DMS79 (cell line): ENCODE measurements at places on chromosomes 5 and 9.

- peak; percentile 37 for DNase-seq
Measured at GRCh38 chr9:2242831-2243330, 227.7 kb downstream of the SMARCA2 start.

DNA sequence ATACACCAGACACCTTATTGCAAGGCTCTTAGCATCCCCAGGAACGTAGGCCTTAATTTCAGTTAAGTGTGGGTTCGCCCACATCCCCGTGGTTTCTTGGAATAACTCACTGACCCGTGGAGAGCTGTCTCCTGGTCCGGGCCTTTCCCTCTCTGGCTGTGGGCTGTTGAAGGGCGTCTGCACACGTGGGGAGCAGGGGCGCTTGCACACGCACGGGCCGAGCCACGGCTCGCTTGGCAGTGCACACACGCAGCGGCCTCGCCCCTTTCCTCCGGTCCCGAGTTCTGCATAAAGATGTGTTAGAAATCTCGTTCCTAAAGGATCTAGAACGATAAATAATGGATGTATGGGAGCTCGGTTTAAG is 141.9 kb downstream of the PBX3 start:
- no peak for DNase-seq

DNA sequence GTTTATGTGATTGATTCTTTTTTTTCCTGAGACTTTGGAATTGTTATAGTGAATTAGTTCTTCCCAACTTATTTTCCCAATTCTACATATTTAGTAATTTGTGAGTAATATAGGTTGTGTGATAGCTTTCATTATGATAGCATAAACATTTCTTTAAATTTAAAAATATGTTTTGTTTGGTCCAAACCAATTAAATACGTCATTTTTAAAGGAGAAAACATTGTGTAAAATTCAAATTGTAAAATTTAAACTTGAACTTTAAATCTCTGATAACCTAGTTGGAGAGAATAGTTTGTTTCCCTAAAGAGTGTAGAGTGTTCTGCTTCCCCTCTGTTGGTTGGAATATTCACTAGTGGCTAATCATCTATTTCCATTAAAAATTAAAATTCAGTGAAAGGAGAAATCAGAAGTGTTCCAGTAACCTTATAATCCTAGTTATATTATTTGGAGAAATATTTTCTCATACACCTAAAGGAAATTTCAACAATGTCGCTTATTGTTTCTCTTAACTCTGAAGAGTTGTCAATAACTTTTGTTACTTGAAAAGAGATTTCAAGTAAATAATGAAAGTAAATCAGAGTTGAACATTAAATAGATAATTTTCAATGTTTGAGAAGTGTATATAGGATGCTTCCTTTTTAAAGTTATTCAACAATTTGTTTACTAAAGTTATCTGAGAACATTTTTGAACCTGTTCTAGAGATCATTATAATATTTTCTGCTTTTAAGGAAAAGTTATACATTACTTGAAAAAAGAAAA is 2.9 kb downstream of the NIPBL start:
- no peak for DNase-seq

- no peak for DNase-seq
Measured at GRCh38 chr9:69564557-69564956, 107.6 kb downstream of the APBA1 start.

- no peak for DNase-seq
Measured at GRCh38 chr9:133971981-133972941, 19.9 kb downstream of the VAV2 start.

DNA sequence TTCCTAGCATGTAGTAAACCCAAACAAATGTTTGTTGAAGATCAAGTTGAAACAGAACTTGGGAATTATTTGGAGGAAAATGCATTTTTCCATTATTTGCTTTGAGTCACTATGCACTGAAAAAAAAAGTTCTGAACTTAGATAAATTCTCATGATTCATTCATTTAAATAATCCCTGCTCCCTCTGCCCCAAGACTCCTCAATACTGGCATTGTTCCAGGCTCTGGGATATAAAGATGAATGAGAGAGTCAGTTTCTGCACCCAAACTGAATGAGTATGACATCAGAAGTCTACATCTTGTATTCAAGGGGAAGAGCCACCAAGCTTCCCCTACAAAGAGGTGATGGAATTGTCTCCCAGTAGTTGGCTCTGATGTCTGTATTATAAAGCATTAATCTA is 123.9 kb downstream of the SEC61B start:
- DNase-seq, result no peak

- DNase-seq, result peak; percentile 54
Measured at GRCh38 chr5:81924442-81924841, 47.4 kb upstream of the ATG10 start.
